ENCODE measurements at places on chromosomes 6 and 20.

DNA sequence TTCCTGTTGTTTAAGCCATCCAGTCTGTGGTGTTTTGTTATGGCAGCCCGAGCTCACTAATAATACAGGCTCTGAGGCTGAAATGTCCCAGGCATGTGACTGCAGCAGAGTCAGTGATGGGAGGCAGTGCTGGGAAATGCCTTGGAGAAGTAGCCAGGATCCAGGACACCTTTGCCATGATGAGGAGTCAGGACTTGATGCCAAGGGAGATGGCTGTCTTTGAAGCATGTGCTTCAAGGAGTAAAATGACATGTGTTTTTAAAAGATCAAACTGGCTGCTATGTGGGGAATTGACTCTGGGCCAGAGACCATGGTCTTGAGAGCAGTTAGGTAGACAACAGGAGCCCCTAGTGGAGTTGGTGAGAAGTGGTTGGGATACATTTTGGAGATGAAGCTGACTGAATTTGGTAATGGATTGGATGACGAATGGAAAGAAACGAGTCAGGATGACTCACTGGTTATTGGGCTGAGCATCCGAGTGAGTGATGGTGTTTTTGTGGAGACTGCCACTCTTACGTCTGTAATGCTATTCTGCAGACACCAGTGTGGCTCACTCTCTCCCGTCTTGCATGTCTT, 322.2 kb downstream of the PLCB1 start:
- peak; percentile 94 for DNase-seq

- DNase-seq = no peak
Measured at GRCh38 chr6:133966654-133967329, 13.8 kb downstream of the TBPL1 start.

DNA sequence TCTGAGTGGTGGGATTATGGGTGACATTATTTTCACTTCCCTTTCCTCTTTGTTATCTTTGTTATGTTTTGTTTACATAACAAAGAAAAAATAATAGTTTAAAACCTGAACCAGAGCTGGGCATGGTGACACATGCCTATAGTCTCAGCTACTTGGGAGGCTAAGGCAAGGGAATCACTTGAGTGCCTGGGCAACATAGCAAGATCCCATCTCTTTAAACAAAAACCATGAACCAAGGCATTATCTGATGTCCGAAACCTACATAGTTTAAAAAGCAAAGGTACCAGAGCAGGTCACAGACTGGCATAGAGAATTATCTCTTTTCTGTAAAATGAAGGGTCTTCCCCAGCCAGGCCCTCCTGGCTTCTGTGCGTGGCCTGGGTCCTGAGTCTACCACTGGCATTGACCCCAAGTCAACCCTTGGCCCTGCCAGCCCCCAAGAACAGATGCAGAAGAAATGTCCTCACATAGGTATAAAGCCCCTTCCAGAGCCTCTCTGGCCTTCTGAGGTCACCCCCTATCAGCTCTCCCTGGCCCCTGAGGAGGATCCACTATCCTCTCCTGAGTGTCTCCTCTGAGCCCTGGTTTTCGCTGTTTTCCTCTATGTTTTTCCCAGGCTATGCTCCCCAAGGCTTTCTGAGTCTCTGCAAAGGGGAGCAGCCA, 81.3 kb downstream of the TRERF1 start:
- DNase-seq = no peak

- DNase-seq = no peak
Measured at GRCh38 chr6:96789871-96790270, 47.4 kb downstream of the GPR63 start.

- no peak for DNase-seq
Measured at GRCh38 chr6:73766040-73766439, 70.0 kb downstream of the CD109 start.

Measured in fibroblast of upper back skin (primary cell).